ENCODE measurements at places on chromosomes 16 and 17.

- DNase-seq: no peak
These were observed 769 bp downstream of the CD19 start for GRCh38 chr16:28932339-28933141.

- DNase-seq: no peak
These were observed 412 bp downstream of the FKBP10 start for GRCh38 chr17:41813152-41813680.

DNA sequence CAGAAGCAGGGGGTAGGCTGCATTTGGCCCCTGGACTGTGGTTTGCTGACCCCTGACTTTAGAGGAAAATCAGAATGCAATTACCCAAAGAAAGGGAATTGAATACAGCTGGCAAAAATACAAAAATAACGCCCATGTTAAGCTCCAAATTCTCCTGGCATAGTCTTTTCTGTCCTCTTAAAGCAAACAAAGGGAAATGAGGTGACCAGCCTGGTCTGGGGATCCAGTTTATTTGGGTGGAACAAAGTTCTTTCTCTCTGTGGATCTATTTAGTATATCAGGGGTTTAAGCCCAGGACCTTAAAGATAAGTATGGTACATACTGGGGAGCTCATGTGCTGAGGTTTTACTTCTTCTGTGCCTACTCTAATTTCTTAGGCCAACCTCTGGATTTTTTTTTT is 23.5 kb downstream of the DNAJA2 start:
- DNase-seq: no peak

DNA sequence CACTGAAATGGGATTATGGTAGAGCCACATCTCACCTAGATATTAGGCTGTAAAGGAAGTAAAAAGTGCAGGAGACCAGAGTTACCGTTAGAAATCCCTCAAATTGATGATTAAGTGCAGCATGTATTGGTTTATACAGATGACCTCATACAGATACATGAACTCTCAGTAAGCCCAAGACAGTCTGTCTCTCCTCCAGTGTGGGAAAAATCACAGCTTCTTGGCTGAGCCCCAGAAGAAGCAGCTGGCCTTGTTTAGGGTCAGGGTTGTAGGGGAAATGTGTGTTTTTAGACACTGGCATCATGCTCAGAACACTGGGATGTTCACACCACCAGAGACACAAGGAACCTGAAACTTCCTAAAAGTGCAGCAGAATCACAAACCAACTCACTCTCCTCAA is 135.9 kb downstream of the KATNIP start:
- DNase-seq: no peak

GRCh38 chr17:58918884-58919283 is 163.2 kb downstream of the PPM1E start:
- DNase-seq: no peak

DNA sequence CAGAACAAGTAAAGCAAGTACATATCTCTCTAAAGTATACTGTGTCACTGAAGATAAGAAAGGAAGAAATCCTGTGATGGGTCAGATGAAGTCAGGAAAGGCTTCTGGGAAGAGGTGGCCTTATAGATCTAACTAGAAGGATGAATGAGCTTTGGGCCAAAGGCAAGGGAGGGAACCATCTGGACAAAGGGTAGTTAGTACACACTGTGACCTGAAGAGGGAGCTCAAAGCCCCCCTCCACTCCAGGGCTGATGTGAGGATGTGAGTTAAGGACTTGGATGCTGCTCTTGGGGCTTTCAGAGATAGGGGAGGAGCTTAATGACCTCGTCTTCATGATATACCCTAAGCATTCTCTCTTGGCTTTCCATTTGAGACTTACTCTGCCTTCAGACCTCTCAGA is 185.3 kb upstream of the CACNG3 start:
- DNase-seq: no peak

DNA sequence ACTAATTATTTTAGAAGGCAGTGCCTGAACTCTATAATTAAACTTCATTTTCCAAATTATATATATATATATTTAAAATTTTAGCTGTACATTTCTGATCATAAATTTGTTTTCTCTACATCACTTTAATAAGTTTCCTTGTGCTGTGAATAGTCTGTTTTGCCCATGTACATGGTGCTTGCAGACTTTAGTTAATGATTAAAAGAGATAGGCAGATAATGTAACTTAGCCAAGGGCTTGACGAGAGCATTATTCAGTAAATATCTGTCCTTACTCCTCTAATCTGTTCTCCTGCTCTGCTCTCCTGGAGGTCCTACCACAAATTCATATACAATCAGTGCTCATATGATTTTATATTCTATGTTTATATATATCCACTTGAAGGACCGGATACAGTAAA is 595.2 kb upstream of the KIF2B start:
- DNase-seq: no peak

GRCh38 chr16:72877374-72878028 is 170.4 kb downstream of the ZFHX3 start:
- DNase-seq: no peak

DNA sequence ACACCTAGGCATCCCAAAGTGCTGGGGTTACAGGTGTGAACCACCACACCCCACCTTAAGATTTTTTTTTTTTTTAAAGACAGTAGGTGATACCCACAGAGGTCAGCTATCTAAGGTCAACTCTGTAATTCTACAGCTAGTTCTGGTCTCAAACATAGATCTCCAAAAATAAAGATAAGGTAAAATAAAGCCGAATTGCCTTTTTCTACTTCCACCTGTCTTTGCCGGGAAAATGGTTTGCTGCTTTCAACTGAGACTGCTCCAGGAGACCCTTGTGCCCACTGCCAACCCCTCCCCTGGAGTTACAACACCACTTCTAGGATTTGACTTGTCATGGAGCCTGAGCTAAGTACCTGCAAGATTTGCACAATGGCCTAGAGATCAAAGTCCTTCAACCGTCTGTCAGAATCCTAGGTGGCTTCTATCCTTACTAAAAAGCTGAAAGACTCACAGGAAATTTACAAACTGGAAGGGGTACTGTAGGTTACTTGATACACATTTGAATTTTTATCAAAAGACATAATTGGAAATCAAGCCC is 4.7 kb upstream of the CNOT1 start:
- DNase-seq: no peak

DNA sequence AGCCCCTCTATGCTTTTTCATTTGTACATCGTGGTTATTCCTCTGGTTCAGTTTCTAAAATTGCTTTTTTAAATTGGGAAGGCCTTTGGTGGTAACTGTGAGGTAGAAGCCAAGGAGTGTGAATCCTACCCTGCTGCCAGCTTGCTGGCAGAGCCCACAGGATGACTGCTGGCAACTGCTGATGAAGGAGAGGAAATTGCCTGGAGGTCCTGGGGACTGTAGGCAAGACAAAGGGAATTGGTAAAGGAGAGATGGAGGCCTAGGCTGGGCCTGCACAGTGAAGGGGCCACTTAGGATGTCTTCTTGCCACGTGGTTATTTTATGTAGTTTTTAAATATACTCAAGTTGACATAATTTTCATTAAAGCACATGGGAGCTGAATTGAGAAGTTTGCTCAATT is 15.8 kb downstream of the C17orf58 start:
- DNase-seq: peak; percentile 41

DNA sequence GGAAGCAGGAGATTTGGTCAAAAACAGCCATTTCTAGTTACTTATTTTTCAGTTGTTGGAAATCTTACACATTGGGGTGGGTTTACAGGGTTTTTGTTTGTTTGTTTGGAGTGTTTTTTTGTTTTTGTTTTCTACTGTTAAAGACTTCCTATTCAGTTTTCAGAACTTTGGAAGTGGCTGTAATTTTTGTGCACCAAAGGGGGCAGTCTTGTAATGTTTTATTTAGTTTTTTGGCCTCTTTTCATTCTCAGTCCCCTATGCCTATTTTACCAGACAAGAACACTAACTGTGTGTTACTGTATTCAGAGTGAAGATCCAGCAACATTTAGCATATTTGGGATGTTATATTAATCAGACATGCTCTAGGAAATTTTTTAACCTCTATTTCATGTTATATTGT is 20.6 kb downstream of the TPPP3 start:
- DNase-seq: peak; percentile 3

- no peak for DNase-seq
These were observed 24.9 kb upstream of the BEAN1 start for GRCh38 chr16:66402166-66402565.

DNA sequence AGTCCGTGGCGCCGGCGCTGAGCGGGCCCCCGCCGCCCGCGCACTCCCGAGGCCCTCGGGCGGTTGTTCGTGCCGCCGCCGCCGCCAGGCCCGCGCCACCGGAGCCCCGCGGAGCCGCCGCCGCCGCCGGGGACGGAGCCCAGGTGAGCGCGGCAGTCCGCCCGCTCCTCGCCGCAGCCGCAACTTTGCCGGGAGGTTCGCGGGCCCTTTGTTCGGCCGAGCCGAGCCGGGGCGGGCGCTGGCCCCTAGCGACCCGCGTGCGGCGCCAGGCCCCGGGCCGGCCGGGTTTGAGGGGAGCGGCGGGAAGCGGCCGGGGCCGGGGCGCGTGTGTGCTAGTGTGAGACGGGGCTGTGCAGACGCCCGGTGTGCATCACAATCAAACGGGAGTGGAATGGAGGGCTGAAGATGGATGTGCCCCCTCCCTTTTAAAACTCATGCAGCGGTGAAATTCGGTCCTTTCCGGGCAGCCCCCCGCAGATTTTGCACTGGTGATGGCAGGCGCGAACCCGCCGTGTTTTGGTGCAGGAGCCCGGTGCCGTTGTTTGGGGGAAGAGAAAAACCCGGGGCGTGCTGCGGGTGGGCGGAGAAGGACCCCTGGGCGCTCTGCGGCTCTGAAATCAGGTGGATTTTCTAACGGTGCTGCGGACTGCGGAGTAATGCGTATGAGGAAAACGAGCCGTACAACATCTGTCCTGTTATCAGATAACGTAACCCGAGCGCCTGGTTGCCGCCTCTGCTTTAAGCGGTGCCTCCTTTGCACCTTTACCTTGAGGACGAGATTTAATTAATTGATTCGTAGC is 823 bp downstream of the TNRC6C start:
- DNase-seq: no peak

- no peak for DNase-seq
These were observed 2.3 kb upstream of the UBALD2 start for GRCh38 chr17:76262732-76263344.

GRCh38 chr17:82835122-82835521 is 4.7 kb downstream of the ZNF750 start:
- no peak for DNase-seq

DNA sequence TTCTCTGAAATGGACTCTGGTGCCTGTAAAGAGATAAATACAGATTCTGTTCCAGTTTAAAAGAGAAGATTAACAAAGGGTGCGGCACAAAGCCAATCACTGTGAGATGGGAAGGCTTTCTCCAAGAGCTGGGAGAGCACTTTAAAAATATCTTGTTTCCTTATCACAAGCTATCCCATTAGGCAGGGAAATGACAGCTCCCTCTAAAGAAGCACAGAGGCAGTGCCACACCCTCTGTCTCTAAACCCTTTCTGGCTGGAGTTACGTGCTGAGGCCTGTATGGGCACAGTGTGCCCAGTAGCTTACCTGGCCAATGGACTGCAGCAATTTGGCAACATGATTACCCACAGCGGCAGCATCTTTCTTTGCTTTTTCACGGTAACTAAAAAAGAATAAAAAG is 9.0 kb upstream of the TERB1 start:
- DNase-seq: no peak

GRCh38 chr17:61635913-61636432 is 45.0 kb upstream of the NACA2 start:
- DNase-seq: peak; percentile 8

GRCh38 chr16:27080895-27081294 is 14.2 kb downstream of the C16orf82 start:
- DNase-seq: no peak

- DNase-seq: no peak
These were observed 39.9 kb downstream of the MSI2 start for GRCh38 chr17:57296231-57296630.

- DNase-seq: no peak
These were observed 12.2 kb downstream of the PRKCB start for GRCh38 chr16:23847948-23848347.

DNA sequence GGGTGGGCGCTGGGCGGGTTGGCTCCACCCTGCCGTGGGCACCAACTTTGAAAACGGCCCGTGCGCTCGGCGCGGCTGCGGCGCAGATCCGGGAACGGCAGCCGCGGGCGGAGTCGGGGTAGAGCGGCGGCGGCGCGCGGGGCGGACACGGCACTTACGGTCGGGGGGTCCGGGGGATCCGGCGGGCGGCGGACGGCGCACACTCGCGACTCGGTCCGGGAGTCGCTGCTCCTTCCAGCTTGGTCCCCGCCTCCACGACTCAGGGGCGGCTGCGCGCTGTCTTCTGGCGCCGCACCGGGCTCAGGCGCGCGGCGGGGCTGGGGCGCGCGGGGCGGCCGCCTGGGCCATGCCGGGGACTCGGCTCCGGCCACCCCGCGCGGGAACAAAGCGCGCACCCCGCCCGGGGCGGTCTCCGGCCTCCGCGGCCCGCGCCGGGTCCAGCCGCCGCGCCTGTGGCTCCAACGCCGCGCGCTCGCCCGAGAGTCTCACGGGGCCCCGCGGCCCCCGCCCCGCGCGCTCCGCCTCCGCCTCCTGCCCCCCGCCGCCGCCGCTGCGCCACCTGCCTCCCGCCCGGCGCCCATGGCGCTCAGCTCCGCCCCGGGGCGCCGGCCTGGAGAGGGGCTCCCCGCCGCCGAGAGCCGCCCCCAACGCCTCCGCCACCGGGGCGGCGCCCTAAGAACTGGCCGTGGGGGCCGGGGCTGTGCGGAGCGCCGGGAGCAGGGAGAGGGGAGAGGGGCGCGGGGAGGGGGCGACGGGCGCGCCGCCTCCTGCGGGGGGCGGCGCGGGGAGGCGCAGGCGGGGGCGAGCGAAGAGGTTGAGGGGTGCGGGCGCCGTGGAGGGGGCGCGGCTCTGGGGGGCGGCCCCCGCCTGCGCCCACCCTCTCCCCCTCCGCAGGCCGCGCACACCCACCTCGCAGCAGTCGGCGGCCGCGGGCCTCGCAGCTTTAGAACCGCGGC is 35.9 kb downstream of the CBFA2T3 start:
- DNase-seq: no peak

DNA sequence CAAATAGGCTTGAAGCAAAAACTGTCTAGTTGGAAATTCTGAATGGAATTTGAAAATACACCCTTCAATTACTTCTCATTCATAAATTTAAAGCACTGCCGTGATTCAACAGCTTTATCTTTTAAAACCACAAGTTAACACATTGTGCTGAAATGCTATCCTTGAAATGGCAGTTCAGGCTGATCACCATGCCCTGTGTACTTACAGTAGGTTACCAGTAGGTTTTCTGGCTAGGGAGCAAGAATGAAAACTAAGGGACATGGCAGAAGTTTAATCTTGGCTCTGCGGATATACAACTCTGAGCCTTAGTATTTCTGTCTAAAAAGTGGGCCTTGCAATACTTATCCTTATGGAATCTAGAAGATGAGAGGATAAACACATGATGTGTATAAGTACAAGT is 28.0 kb downstream of the NXPH3 start:
- no peak for DNase-seq

DNA sequence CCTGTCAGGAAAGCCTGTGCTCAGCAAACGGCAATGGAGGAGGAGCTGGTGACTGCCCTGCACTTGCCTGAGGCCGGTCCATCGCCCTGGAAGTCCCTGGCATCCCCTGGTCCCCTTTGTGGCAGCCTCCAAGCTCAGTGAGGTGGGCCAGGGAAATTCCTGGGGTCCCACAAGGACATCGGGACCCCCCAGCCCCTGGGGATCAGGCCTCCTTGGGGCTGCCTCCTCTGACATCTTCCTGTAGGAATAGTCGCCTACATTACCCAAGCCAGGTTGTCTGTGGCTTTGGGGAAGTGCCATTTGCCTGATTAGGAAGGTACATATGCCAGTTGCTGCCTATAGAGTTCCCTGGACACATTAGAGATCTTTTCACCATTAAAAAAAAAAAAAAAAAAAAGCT is 7.1 kb upstream of the KRT9 start:
- no peak for DNase-seq
